HT-29 (cell line): ENCODE measurements at places on chromosomes 2 and 18.

DNA sequence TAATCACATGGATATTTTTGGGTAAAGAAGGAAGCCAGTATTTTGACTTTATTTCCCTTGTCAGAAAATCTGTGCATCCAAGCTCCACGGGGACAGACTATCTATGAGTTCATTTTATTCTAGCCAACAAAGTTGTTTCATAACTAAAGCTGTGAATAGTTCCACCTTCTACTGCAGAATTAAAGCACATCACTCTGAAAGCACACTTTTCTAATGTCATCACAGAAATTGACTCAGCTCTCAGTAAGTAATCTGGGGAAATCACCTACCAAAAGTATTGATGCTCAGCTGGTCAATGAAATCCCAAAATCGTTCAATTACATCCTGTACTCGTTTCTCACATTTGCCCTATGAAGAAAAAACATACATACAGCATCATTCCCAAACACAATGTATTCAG lies 19.1 kb downstream of the IAH1 start:
- DNase-seq, result no peak

DNA sequence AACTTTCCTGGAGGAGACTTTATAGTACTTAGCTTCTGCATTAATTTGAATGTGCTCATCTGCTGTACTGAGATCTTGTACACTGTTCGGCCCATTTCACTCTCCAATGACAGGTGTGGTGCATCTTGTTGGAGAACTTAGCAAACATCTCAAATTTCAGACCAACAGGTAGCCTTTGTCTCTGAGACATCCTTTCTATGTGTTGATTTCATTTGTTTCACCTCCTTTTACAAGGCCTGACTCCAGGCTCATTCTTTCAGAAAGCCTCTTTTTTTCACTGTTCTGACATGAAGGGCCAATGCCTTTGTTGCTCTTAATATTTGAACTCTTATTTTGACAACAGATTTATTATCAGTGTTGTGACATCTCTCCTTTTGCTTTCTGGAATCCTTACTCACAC lies 271.8 kb upstream of the FANCL start:
- no peak for DNase-seq

GRCh38 chr2:160940699-160941098 lies 219.5 kb upstream of the TANK start:
- no peak for DNase-seq

GRCh38 chr18:66727991-66728390 lies 124.1 kb upstream of the CDH19 start:
- no peak for DNase-seq

- no peak for DNase-seq
These were observed 1487.0 kb downstream of the LRP1B start for GRCh38 chr2:140643761-140644187.

DNA sequence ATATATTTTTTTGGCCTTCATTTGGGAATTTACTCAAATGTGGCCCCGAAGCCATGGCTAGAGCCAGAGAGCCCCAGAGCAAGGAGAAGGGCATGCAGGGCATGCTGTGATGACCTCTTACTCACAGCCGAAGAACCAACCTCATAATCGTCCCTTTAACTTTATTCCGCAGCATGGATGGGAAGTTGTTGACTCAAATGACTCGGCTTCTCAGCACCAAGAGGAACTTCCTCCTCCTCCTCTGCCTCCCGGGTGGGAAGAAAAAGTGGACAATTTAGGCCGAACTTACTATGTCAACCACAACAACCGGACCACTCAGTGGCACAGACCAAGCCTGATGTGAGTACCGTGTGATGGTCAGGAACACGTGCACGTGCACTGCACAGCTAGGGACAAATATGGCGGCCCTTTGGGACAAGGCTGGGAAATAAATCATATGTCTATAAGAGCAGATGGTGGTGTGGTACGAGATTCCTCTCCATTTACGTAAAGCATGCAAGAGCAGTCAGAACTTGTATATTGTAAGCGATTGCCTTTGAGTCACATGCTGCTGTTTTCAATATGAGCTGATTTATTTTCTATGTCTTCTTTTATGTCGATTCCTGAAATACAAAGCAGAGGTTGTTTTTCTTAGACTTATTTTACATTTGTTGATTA lies 280.9 kb downstream of the NEDD4L start:
- DNase-seq, result no peak

DNA sequence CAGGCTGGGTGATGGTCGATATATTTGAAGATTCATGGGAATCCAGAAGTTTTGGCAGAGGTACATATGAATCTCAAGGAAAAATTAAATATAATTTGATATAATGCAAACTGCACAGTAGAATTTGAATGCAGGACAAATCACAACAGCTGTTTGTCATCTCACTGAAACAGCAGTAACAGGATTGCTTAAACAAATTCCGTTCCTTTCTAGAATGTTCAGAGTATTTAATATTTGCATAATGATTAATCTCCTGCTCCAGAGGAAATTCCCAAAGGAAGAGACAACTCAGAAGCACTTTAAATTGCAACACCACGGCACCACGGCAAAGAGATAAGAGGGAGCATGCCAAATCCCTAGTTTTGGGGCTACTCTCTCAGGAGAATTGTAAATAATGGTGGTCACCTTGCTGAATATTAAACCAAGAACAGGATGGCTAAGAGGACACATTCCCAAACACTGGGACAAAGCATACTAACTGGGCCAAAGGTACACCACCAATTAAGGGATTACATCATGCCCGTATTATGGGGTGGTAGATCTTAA lies 67.8 kb upstream of the MAP4K3 start:
- DNase-seq, result no peak

GRCh38 chr2:85854166-85854509 lies 34.7 kb downstream of the ST3GAL5 start:
- DNase-seq, result no peak

- no peak for DNase-seq
These were observed 41.8 kb downstream of the OTX1 start for GRCh38 chr2:63092401-63092800.

GRCh38 chr2:76197842-76198448 lies 487.2 kb upstream of the GCFC2 start:
- peak; percentile 79 for DNase-seq

DNA sequence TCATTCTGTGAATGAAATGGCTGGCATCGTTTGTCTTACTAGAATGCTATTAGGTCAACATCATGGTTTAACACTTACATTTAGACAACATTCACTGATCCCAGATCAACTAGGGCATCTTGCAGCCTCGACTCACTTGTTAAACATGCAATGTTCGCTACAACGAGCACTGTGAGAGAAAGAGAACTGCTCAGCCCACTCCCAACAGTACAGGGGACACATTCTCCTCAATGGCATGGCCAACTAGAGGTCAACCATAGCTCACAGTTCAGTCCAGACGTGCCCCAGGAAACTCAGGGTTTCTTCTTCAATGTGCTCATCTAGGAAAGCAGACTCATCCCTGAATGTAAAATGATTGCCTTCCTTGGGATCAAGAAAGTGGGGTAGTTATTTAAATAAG lies 5.9 kb downstream of the WIPF1 start:
- no peak for DNase-seq

DNA sequence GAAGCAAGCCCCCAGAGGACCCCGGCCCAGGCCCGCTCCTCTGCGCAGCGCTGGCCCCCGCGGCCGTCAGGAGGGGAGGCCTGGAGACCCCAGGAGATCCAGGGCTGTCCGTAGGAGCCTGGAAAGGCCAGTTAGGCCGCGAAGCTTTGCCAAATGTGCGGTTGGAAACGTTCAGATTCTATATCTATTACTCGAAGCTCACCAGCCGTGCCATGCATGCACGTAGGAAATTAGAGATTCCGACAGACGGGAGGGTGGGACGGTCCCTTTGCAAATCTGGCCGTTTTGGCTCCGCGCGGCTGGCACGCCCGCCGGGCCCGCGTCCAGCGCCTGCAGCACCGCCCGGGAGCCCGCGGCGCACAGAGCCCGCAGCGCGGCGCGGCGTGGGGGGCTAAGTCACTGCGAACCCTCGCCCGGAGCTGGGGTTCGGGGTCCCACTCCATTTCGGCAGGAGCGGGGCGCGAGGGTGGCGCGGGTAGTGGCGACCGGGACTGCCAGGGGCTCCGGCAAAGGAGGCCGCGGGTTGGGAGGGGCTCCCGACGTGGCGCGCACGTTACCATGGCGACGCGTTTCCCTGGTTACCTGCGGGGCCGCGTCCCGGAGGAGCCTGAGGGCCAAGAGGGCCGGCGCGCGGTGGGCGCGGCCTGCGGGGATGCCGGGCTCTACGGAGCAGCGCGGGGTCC lies 488.6 kb upstream of the SMIM21 start:
- DNase-seq, result no peak

- DNase-seq, result no peak
These were observed 35.2 kb downstream of the ANXA4 start for GRCh38 chr2:69776886-69777785.

DNA sequence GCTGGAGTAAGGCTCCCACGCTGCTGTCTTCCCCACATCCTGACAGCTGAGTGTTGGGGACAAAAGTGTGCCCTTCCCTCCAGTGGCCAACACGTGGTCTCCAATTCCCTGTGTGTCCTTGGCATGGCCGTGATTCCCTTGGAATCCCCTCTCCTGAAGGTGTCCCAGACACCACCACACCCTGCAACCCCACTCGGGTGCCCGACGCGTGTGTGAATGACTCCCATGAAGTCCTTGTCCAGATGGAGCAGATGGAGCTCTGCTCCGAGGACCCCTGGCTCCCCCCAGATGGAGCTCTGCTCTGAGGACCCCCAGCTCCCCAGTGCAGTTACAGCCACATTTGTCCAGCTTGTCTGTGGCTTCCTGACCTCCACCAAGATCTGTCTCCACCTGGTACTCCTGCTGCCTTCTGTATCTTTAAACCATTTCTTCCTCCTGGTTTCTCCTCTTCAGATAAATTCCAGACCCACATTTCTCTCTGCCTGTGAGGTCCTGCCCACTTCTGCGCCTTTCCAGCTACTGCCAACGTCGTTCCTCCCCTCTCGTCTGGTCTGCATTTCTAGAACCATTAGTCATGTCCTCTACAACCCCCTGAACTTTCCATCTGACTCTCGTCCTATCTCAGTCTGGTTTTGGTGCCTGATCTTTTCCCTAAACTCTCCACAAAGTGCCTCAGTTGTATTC lies 86.8 kb upstream of the PXDN start:
- DNase-seq, result no peak

GRCh38 chr2:114700440-114700839 lies 258.0 kb downstream of the DPP10 start:
- no peak for DNase-seq

- DNase-seq, result no peak
These were observed 96.4 kb downstream of the COBLL1 start for GRCh38 chr2:164745012-164745797.

GRCh38 chr2:206225435-206226232 lies 48.8 kb upstream of the ZDBF2 start:
- DNase-seq, result no peak

DNA sequence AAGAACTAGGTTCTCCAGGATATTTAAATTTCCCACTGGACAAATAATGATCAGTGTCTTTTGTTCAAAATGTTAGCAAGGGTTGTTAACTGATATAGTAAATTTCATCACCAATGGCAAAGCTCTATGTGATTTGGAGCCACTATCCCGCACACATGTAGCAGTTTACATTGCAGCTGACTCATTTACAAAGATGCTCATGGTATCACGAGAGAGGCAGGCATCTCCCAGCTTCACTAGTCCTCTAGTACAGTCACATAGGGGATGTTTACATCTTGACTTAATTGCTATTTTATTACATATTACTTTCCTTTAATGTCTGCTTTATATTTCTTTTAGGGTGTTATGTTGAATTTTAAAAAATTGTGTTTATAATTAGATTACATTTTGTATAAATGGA lies 30.7 kb downstream of the KCNE4 start:
- DNase-seq, result no peak

- DNase-seq, result no peak
These were observed 133.4 kb downstream of the DOCK10 start for GRCh38 chr2:224908818-224909217.

DNA sequence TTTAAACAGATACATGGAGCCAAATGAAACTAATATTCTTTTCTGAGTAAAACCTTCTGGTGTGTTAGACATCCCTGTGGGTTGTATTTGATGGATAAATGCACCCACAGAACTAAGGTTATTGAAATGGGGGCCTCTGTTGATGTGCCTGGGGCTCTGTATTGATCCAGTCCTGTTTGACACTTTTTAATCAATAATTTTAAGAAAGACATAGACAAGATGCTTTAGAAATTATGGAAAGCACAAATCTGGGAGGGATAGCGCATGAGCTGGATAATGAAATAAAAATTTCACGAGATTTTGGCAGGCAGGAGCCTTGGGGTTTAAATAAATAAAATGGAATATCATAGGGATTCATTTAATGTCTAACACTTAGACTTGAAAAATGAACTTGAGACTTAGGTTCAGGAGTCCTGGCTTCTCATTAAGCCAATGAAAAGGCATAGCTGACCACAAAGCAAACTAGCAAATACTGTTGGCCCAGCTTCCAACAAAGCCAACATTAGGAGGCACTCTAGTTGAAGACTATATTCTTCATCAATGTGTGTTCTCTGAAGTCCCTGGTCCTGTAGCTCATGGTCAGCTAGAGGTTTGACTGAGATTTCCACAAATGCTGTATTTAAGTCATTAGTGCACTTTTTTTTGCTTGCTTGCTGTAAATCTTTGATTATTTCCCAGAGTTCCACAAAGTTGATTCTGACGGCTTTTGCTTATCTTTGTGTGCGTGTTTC lies 64.2 kb upstream of the SH3RF3 start:
- peak; percentile 9 for DNase-seq

DNA sequence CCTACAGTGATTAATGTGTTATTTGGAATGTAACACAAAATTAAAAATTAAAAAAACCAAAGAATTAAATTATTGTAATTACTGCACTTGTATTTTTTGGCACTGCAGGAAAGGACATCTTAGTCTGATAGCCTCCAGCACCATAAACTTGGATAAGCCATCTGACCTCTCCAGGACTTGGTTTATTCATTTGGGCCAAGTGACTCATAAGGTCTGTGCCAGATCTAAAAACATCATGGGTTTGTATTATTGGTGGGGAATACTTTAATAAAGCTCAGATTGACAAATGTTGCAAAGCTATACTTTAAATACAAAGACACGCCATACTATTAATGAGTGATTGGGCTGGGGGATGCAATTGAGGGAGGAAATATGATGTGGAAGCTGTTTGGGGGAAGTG lies 225.2 kb downstream of the ZNF521 start:
- DNase-seq, result no peak

DNA sequence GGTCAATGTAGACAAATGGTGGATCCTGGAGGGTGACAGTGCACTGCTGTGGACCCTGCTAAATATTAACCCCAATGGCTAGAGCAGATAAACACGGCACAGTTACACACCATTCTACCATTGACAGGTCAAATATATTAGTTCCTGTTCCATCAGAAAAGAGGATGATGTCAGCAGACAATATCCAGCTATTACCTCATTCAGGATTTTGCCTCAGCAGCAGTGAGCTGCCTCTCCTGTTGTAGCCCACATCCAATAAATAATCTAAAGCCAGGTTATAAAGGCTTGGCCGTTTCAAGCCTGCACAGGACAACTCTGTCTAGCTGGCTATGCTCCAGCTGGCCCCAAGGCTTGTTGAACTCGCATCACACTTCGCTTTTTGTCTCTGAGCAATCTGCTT lies 31.6 kb upstream of the NETO1 start:
- no peak for DNase-seq

GRCh38 chr2:135676031-135676430 lies 65.6 kb upstream of the UBXN4 start:
- DNase-seq, result no peak
